ENCODE measurements at places on chromosomes 5 and 9. TPM values are rescaled to one million over a fixed set of nuclear protein-coding genes. Genes with fewer than 3 reads are reported as not detected.

PLCXD3 gene
- total RNA-seq: not detected

ANKRD34B gene
- total RNA-seq: not detected

CDH18 gene
- total RNA-seq: 3.7 TPM

SLC36A3 gene
- total RNA-seq: not detected

ISOC1 gene
- 32.5 TPM for total RNA-seq

ACTBL2 gene
- total RNA-seq: 0.07 TPM

SLC28A3 gene
- total RNA-seq: 0.89 TPM

TESK1 gene
- total RNA-seq: 52.9 TPM

GRCh38 chr9:135249711-135250110, 162.2 kb downstream of the OLFM1 start:
- DNase-seq: no peak

- no peak for DNase-seq
These were observed 20.3 kb upstream of the RNF20 start for GRCh38 chr9:101513351-101513750.

- no peak for DNase-seq
These were observed 140.6 kb upstream of the KLF4 start for GRCh38 chr9:107630156-107630555.

DNA sequence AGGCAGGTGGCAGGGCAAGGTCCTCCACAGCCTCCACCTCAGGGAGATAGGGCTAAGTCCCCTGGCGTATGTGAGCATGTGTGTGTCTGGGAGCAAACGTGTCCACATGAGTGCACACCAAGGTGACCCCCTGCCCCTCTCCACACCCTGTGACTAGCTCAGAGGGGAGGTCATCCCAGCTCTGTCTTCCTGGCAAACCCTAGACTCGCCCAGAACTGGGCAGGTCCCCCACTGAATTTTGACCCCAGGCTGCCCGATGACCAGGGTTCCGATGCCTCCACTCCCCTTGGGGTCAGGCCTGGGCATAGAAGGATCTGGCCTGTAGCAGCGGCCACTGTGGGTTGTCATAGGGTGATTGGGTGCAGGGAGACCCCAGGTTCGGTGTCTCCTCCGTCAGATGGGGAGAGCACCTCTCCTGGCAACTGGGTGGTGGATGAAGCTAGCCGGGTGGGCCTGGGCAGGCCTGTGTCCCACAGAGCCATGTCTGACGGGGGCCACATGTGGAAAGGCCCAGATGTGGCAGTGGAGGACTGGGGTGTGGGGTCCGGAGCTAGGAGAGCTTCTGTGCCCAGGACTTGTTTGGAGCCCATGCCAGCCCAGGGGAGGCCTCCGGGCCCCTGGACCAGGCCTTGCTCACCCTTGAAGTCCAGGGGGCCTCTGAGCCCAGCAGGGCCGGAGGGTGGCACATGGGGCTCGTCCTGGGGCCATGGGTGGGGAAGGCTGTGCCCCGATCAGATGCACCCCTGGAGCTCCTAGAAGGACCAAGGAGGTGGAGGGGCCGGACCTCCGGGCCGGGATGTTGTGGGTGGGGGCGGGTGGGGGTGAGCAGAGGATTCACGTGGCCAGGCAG, 6.2 kb downstream of the DIPK1B start:
- no peak for DNase-seq

GRCh38 chr5:14249258-14250082, 106.3 kb downstream of the TRIO start:
- no peak for DNase-seq

- DNase-seq: no peak
These were observed 106.5 kb downstream of the GLIS3 start for GRCh38 chr9:4193391-4193790.

- DNase-seq: peak; percentile 32
These were observed 72.3 kb downstream of the WNK2 start for GRCh38 chr9:93255994-93256877.

DNA sequence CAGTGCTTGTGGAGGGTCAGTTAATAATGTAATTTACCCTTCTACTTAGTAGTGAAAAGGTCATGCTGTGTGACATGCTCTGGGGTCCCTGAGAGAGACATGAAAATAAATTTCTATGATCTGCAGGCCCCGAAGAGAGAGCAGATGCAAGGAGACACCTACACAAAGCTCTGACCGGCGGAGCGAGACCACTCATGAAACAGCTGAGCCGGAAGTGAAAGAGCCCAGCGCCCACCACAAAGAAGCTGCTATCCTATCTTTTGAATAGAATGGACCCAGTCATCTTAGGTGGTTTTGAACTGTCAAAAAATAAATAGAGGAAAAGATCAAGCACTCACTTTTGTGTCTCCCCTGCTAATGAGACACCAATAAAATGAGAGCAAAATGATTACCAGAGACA, 190.0 kb downstream of the MED10 start:
- DNase-seq: no peak

DNA sequence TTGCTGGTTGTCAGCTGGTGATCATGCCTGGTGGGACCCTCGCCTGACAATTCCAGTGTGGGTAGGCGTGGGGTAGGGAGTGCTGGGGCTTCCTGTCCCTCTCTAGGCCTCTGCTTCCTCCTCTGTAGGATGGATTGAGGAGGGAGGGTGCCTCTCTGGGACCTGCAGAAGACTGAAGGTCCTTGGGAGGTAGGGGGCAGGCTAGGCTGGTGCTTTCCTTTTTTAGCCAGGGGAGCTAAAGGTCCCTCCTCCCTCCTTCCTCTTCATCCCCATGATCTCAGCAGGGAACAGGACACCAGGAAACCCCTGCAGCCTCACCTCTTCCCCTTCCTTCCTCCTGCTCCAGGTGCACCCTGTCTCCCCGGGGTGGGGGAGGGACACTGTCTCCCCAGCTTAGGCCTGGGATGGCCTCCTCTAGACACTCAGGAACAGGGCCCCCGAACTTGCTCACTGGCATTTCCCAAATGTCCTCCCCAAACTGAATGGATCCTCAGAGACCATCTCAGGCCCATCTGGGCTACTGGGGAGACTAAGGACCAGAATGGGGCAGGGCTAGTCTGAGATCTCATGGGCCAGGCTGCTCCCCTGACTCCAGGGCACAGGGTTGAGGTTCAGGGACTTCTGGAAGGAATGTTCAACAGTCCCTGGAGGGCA, 8.4 kb downstream of the SH2D3C start:
- DNase-seq: no peak

- DNase-seq: no peak
These were observed at the start of gene PHYHD1 for GRCh38 chr9:128920381-128921058. Gene PHYHD1, plus strand, starts transcription at chr9:128920982. Its CDS starts 1,342 bp downstream, at chr9:128922324.
